IMR-90 (cell line): ENCODE measurements at places on chromosomes 3 and 15. TPM values are rescaled to one million over a fixed set of nuclear protein-coding genes. Genes with fewer than 3 reads are reported as not detected.

The GPR62 gene
- total RNA-seq, result under 0.01 TPM in 1 of 2 replicates, not detected in the other

The CD96 gene
- total RNA-seq, result 0.18 and 0.28 TPM in 2 replicates

The CRYBG3 gene
- total RNA-seq, result 23.9 and 26.2 TPM in 2 replicates

The POPDC2 gene
- total RNA-seq, result under 0.01 TPM in 2 replicates

The ADPGK gene
- 48.0 and 53.2 TPM in 2 replicates for total RNA-seq

The SLITRK3 gene
- total RNA-seq, result not detected in 2 replicates

GRCh38 chr3:39273119-39273518 lies 6.7 kb downstream of the CX3CR1 start:
- DNase-seq, result no peak

GRCh38 chr3:156536524-156537316 lies 18.2 kb downstream of the SSR3 start:
- peak; percentile 60 for DNase-seq

DNA sequence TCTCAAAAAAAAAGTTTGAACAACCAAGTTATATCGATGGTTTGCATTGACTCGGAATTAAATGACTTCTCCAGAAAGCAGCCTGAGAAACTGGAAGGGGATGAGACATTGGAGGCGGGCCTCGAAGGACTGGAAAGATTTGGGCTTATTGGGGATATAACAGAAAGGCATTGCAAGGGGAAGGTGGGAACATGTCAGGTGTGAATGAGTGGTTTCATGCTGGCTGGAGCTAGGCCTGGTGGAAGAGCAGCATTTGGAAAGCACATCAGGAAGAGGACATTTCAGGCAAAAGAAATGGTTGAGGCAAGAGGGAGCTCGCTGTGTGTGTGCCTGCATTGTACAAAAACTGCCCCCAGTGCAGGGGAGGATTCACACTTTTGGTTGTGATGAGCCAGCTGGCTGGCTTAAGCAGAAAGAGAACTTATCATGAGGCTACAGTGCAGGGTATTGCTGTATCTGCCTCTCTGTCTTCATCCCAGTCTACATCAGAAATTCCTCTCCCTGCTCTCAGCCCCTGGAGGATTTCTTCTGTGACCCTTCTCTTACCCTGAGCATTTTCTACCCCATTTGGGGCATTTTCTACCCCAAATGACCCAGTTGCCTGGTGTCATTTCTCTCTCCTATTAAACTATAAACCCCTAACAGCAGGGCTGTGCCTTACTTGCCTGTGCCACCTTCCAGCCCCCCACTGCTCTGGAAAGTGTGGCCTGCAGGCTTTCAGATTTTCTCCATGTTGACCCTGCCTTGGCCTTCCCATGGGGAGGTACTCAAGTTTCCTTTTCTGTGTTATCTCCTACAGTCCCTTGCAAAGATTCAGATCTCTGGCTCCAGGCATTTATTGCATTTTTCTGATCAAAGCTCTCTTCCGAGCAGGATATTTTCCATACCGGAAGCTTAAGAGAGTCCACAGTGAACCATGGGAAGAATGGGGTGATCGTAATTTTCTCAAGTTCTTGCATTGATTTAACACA lies 64.4 kb upstream of the FLNB start:
- DNase-seq, result no peak

- peak; percentile 65 for DNase-seq
These were observed 2.7 kb upstream of the OPA1 start for GRCh38 chr3:193590088-193590856.

DNA sequence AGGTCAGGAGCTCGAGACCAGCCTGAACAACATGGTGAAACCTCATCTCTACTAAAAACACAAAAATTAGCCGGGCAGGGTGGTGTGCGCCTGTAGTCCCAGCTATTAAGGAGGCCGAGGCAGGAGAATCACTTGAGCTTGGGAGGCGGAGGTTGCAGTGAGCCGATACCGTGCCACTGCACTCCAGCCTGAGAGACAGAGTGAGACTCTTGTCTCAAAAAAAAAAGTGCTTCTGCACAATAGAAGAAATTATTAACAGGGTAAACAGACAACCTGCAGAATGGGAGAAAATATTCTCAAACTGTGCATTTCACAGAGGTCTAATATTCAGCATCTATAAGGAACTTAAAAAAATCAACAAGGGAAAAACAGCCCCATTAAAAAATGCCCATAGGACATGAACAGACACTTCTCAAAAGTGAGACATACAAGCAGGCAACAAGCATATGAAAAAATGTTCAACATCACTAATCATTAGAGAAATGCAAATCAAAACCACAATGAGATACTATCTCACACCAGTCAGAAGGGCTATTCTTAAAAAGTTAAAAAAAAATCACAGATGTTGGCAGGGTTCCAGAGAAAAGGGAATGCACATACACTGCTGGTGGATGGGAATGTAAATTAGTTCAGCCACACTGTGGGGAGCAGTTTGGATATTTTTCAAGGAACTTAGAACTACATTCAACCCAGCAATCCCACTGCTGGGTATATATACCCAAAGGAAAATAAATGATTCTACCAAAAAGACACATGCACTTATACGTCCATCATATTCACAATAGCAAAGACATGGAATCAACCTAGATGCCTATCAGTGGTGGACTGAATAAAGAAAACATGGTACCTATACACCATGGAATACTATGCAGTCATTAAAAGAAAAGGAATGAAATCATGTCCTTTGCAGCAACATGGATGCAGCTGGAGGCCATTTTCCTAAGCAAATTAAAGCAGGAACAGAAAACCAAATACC lies 75.5 kb downstream of the MSL2 start:
- DNase-seq, result peak; percentile 12

DNA sequence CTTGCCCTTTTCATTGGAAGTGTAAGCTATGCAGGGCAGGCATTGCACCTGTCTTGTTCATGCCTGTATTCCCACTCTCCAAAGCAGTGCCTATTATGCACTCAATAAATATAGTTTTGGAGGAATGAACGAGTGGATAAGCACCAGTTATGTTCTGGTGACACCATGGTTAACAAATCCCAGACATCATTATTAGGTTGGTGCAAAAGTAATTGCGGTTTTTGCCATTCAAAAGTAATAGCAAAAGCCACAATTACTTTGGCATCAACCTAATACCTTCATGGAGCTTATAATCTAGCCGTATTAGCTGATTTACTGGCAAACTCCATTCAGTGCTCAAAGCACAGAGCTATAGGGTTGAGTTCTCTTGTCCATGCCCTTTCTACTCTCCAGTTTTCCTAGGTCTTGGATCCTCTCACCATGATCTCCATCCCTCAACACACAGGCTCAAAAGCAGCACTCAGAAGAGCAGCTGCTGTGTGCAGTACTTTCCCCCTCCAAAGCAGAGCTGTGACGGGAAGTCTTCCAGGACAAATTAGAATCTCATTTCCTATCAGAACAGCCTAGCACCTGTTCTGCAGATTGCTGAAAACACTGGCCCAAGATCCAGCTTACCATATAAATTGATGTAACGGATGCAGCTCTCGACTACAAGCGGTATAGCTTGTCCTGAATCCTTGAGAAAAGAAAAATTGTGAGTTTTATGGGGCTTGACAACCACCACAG lies 63.2 kb upstream of the RAD18 start:
- no peak for DNase-seq

- no peak for DNase-seq
These were observed 6.7 kb downstream of the SLC51A start for GRCh38 chr3:196222876-196223595.

DNA sequence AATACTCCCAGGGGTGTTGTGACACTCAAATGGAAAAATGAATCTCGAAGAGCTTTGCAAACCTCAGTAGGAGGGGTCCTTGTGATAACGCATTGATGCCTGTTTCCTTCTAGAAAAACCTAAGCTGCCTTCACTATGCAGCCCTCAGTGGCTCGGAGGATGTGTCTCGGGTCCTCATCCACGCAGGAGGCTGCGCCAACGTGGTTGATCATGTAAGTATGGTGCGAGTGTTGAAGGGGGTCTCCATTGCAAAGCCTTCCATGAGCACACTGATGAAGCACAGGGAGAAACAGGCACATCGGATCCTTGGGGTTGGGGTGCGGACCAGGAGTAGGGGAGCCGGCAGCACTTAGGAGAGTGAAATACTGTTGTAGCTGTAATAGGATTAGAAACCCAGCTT lies 22.3 kb downstream of the ANKDD1A start:
- DNase-seq, result no peak

DNA sequence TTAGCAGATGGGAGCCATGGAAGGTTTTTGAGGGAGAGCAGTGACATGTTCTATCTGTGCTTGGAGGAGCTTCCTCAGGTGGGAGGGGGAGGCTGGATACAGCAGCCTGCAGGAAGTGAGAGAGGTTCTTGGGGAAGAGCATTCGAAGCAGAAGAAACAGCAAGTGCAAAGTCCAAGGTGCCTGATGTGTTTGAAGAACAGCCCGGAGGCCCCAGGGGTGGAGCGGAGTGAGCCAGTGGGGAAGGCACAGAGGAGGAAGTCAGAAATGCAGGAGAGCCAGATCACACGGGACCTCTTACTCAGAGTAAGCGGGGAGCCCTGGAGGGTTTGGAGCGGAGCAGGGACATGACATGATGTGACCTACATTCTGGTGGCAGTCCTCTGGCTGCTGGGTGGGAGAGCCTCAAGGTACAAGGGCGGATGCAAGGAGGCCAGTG lies 10.8 kb downstream of the ITGA11 start:
- no peak for DNase-seq

DNA sequence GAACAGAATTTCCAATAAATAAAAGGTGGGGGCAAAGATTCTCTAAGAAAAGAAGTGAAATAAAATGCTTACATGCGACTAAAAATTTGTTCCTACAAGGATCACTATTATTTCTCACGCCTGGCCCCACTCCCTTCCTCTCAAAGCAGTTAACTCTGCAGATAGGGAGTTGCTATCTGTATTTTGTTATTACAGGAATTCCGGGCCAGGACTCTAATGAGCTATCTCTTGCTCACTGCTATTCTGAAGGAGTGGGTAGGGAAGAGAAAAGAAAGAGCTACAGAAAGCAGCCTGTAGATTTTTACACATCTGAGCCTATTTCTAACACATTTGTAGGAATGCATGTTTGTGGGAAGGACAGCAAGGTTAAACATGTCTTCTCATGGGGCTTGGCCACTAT lies 140.4 kb downstream of the PCCB start:
- DNase-seq, result no peak
